Ammon's horn (tissue), 1 donor: ENCODE measurements at places on chromosomes 13 and 19.

DNA sequence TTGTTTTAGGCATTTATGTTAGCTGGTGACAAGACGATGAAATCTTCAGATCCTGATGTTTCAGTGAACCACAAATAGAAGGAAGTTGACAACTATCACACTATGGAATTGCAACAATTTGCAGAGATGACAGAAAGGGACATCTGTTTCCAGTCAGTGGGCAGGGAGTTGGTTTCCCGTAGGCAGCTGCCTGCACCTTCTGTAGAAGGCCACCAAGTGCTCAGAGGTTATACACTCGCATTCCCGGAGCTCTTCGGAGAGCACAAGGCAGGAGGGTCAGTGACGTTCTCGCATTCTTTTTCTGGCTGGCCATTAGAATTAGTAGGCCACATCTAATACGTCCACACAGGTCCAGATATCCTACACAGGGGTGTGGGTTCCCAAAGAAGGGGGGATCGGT lies 129.4 kb downstream of the SHISA2 start:
- DNase-seq, result no peak

- DNase-seq, result no peak
Measured at GRCh38 chr19:7907122-7907521, 3.4 kb downstream of the MAP2K7 start.

- no peak for DNase-seq
Measured at GRCh38 chr13:28527629-28528028, 32.7 kb upstream of the FLT1 start.

DNA sequence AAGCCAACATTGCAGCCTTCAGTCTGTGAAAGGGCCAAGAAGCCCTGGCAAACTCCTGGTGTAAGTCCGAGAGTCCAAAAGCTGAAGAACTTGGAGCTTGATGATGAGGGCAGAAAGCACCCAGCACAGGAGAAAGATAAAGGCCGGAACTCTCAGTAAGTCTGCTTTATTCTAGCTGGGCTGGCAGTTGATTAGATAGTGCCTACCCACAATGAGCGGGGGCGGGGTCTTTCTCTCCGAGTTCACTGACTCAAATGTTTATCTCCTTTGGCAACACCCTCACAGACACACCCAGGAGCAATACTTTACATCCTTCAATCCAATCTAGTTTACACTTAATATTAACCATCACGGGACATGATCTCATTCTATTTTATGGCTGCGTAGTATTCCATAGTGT lies 1317.1 kb downstream of the SLITRK1 start:
- DNase-seq, result no peak

GRCh38 chr13:109389892-109390345 lies 396.5 kb downstream of the IRS2 start:
- no peak for DNase-seq

GRCh38 chr19:5877882-5878281 lies 7.5 kb upstream of the FUT5 start:
- DNase-seq, result no peak

DNA sequence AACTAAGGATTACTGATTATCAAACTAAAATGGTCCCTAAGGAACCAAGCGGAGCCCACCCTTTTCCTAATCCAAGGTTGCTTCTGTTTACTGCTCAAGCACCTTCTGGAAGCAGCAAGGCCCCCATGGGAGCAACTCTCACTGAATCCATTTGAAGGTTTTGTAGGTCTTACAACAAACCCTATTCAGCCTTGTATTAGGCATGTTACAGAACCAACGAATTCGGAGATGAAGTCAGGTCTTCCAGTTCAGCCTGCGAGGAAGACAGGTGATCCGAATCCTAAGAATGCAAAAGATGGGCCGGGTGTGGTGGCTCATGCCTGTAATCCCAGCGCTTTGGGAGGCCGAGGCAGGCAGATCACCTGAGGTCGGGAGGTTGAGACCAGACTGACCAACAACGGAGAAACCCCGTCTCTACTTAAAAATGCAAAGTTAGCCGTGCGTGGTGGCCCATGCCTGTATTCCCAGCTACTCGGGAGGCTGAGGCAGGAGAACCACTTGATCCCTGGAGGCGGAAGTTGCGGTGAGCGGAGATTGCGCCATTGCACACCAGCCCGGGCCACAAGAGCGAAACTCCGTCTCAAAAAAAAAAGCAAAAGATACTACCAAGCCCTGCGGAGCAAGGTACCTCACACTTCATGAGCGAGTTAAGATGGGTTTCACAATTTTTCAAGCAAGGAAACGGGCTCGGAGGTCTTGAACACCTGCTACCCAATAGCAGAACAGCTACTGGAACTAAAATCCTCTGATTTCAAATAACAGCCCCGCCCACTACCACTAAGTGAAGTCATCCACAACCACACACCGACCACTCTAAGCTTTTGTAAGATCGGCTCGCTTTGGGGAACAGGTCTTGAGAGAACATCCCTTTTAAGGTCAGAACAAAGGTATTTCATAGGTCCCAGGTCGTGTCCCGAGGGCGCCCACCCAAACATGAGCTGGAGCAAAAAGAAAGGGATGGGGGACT lies 609 bp downstream of the ZAR1L start:
- DNase-seq, result peak; percentile 45

GRCh38 chr13:31859571-31859970 lies 120.2 kb downstream of the RXFP2 start:
- DNase-seq, result no peak

DNA sequence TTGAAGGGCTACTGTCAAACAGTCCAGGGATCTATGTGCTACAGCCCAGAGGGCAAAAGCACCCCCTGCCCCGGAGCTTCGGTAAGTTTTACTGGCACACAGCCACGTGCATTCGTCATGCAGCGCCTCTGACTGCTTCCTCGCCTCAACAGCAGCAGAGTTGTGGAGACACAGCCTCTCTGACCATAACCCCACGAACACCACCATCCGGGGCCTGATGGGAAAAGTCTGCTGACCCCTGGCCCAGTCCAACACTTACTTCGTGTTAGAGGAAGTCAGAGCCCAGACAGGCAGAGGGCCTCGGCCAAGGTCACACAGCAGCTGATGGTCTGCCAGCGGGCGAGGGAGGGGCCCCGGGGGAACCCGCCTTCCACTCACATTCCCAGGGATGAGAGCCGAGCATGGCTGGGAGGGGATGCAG lies 5.1 kb downstream of the CBARP start:
- DNase-seq, result no peak

DNA sequence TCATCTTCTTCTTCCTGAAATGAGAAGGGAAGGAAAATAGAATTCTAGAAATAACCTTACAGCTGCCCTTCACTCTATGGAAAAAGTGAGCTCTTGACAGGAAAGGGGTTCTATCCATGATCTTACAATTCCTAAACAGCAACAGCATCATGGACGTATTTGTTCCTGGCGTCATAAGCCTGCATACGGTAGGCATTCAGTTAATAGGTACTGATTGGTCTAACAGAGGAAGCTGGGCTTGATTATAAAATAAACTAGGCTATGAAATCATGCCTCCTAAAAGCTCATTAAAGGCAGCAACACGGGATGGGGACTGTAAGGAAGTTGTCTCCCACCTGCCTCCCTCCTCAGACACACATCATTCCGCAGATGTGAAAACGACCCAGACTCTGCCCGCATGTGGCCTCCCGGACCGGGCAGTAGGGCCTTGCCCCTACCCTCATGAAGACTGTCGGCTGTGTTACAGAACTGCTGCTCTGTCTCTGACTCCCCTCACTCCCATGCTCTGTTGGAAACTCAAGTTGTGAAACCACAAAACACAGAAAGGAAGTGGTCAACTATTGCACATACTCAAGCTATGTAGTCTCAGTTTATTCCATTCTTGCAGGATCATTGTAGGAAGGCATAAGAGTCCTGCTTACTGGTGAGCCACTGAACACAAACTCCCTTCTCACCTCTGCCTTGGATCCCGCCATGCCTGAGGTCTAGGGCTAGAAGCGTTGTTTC lies 129.8 kb downstream of the DLEU7 start:
- peak; percentile 62 for DNase-seq

DNA sequence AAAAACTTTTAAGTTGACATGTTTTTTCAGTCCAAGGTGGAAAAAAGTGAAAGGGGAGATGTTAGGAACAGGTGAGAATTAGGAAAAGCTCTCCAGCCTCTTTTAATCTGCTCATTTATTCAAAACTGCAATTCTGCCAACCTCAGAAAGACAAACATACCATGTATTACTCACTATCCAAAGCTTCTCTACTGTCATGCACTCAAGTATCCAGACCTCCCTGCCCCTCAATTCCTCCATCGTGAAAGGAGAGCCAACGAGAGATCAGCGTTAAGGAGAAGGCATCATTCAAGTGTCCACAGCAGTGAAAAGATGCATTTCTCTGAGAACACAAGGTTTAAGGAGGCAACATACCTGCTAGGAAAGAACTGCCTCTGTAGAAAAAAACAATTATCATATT lies 24.5 kb downstream of the DIAPH3 start:
- DNase-seq, result no peak

- DNase-seq, result no peak
Measured at GRCh38 chr13:43776006-43776405, 10.8 kb downstream of the ENOX1 start.

- DNase-seq, result peak; percentile 52
Measured at GRCh38 chr19:46704379-46705076, 12.4 kb downstream of the PRKD2 start.
